ENCODE measurements at places on chromosomes 1 and 21. TPM values are rescaled to one million over a fixed set of nuclear protein-coding genes. Genes with fewer than 3 reads are reported as not detected.
A peak's percentile ranks its signal among the peaks of the same experiment; 100 is the strongest.

DNA sequence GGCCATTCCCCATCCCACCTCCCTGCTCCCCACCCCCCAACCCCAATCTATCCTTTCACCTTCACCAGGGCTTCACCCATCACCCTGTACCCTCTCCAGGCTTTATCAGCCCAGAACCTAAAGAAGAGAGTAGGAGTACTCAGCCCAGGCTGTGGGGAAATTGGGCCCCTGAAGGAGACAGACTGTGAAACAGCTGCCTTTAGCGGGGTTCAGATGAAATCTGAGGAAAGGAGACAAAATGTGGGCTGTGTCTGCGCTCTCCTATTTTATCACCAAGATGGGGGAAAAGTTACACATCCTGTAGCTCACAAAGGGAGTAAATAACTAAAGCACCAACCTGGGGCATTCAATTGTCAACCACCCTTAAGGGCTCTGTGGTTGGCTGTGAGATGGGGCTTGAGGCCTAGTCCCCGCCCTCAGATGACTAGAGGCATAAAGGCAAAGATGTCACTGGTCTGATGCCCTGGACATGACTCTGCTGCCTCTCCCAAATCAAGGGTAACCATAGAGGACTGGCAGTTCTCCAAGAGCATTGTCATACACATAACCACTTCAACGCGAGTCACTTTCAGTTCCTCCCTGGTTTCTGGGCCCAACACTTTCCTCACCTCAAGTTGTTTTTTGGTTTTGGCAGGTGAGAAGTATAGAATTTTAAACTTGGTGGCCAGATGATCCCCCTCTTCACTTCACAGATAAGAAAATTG, 30.0 kb downstream of the SLC27A3 start:
- H3K4me3 ChIP-seq, result no peak overlapping the region
- peak; percentile 70 for DNase-seq
- no peaks in the 10 kb centered on the region for H3K27me3 ChIP-seq
- H3K27ac ChIP-seq, result peak overlapping the region; percentile 66
- H3K4me1 ChIP-seq, result peaks cover 30% of the 10 kb centered on the region
- peaks cover 22% of the 10 kb centered on the region for H3K36me3 ChIP-seq

DNA sequence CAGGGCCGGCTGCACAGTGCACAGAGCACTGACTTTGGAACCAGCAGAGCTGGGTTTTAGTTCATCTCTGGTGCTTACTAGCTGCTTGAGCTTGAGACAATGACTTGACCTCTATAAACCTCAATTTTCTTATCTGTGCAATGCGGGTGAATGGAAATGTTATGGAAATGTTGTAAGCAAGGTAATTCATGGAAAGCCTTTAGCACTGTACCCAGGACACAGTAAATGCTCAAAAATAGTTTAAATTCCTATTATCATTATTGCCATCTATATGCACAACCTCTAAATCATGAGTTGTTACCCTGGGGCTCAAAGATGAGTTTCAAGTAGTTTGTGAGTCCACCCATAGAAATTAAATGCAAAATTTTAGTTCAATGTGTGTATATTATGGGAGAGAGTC, 99.5 kb downstream of the CSMD2 start:
- H3K27me3 ChIP-seq, result no peaks in the 10 kb centered on the region
- H3K4me3 ChIP-seq, result no peak overlapping the region
- no peaks in the 10 kb centered on the region for H3K4me1 ChIP-seq
- no peak overlapping the region for H3K27ac ChIP-seq

The OR2T29 gene
- not detected for total RNA-seq

The RAB42 gene
- not detected for total RNA-seq

- H3K27ac ChIP-seq, result no peak overlapping the region
- no peak overlapping the region for H3K4me3 ChIP-seq
- H3K4me1 ChIP-seq, result peaks cover 15% of the 10 kb centered on the region
- peaks cover 1% of the 10 kb centered on the region for H3K36me3 ChIP-seq
- peaks cover 7% of the 10 kb centered on the region for H3K27me3 ChIP-seq
These were observed 3.7 kb downstream of the ATF3 start for GRCh38 chr1:212612041-212612961.

Measured in gastrocnemius medialis (tissue), 4 donors.